ENCODE measurements at places on chromosomes 5 and 9. TPM values are rescaled to one million over a fixed set of nuclear protein-coding genes. Genes with fewer than 3 reads are reported as not detected.
A peak's percentile ranks its signal among the peaks of the same experiment; 100 is the strongest.

DNA sequence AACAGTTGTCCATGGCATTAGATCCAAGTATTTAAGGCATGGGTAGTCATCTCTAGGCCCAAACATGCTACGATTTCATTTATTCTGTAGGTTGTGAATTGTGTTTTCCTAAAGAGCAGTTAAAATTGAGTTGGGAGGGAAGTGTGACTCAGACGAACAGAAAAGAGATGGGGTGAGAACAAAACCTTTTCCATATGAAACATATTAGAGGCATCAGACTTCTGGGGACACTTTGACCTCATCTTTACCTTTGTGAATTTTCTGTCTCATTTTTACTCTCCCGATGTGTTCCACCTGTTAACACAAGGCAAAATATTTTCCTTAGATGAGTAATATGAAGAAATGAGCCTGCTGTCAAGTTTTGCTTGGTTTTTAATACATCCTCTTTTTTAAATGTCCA lies 181.3 kb downstream of the ESM1 start:
- DNase-seq, result no peak

GRCh38 chr5:172624083-172624995 lies 16.7 kb upstream of the NEURL1B start:
- DNase-seq, result no peak

GRCh38 chr5:131607418-131607817 lies 27.6 kb downstream of the RAPGEF6 start:
- DNase-seq, result no peak

Gene PGM5
- 3.2 TPM for total RNA-seq

DNA sequence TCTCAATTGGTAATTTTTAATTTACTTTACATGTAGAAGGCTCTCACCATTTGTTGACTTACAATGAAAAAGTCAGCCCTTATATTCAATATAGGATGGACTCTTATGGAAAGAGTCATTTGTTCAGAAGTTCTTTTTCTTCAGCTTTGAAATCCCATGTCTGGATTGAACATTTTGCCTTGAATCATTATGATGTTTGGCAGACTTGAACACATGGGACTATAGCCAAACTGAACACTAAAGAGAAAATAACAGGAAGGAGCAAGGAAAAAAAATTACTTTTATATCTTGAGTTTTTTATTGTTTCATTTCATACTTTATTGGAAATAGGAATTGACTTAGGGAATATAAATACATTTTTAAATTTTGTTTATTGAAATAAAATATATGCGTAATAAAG lies 1503.0 kb downstream of the EFNA5 start:
- DNase-seq, result no peak

DNA sequence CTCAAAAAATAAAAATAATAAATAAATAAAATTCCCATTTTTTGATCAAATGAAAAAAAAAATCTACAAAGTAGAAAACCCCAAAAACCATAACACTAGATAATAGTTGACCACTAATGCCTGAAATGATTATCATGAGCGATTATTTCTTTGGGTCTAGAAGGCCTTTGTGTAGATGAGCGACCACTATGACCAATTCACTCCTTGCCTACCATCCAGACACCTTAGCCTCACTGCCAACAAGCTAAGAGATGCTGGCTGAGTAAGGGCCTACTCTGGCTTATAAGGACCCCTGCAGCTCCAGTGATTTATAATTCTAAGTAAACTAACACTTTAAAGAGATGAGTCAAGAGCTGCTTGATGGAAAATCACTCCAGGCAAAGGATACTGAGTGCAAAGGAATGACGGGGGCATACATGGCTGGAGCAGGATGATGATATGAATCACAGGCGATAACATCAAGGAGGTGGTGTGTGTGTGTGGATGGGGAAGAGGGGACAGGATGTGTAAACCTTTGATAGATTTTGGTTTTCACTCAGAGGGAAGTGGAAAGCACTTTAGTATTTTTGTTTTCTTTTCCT lies 4.8 kb upstream of the F2RL1 start:
- DNase-seq, result no peak

- no peak for DNase-seq
Observed at GRCh38 chr5:61687371-61687770, 355.3 kb downstream of the ZSWIM6 start.

GRCh38 chr9:99031319-99031718 lies 73.6 kb upstream of the TGFBR1 start:
- no peak for DNase-seq

Gene SPATA31E1
- not detected for total RNA-seq

GRCh38 chr5:120974690-120975089 lies 510.6 kb downstream of the PRR16 start:
- no peak for DNase-seq

- DNase-seq, result no peak
Observed at GRCh38 chr5:13780081-13780480, 164.4 kb downstream of the DNAH5 start.

Gene SAPCD2
- 0.21 TPM for total RNA-seq

GRCh38 chr9:129888293-129889121 lies 53.2 kb downstream of the USP20 start:
- no peak for DNase-seq

DNA sequence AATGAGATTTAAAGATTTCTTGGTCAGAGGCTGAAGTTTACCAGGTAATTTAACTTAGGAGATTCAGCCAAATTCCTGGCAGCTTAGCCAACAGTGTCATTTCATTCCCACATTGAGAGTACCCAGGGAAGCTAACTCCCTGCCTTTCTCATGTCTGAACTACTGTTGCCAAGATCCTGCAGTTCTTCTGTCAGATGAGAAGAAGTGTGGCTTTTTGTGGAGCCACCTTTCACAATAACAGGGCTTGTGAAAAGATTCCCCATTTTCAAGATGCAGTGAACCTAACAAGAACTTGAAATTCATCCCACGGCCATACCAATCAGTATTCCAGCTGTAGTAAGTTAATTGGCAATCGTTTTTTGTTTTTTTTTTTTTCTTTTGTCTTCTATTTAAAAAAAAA lies 176.4 kb downstream of the XRCC4 start:
- no peak for DNase-seq

Gene ARID3C
- total RNA-seq, result 1.7 TPM

DNA sequence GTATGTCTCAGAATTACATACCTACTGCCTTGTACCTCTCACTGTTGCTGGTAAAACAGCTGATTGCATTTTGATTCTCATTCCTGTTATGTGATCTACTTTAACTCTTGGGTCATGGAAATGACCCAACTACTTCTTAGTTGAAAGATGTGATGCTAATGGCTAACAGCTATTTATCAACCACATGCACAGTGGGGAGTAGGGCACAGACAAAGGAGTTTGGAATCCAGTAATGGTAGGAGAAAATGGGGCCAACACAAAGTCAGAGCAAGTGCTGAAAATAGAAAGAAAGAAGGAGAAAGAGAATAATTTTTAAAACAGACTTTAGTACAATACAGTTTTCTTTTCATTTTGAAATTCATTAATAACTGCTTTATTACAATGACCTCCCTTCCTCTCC lies 241.0 kb downstream of the PTPRD start:
- no peak for DNase-seq

DNA sequence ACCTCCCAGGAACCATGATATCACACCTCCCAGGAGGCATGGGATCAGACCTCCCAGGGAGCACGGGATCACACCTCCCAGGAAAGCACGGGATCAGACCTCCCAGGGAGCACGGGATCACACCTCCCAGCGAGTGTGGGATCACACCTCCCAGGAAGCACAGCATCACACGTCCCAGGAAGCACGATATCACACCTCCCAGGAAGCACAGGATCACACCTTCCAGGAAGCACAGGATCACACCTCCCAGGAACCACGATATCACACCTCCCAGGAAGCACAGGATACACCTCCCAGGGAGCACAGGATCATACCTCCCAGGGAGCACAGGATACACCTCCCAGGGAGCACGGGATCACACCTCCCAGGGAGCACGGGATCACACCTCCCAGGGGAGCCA lies 30.0 kb upstream of the FCN2 start:
- no peak for DNase-seq

- no peak for DNase-seq
Observed at GRCh38 chr5:149407323-149408251, 28.5 kb upstream of the IL17B start.

GRCh38 chr5:124599028-124599973 lies 147.1 kb downstream of the ZNF608 start:
- DNase-seq, result peak; percentile 30

DNA sequence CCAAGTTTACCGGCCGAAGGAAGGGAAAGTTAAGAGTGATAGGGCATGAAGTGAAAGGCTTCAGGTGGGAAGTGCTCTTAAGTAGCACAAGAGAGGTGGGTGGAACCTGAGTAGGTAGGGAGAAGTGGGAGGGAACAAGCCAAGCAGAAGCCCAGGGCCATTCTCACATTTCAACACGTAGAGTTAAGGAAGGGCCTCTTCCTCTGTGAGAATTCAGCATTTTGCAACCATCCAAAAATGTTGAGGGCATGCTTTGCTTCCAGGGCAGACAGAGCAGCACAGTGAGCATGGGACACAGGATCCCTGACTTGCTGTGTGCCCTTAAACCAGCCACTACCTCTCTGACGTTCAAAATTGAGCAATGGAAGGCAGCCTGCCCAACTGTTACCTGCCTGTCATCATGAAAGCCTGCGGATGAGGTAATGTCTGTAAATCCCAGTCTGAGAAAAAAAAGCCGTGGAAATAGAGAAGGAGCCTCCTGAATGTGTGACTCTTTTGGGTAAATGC lies 3.3 kb downstream of the CYFIP2 start:
- DNase-seq, result peak; percentile 67

Gene MYMK
- total RNA-seq, result not detected

GRCh38 chr5:90113108-90113507 lies 296.4 kb downstream of the CETN3 start:
- DNase-seq, result no peak

- DNase-seq, result no peak
Observed at GRCh38 chr9:93028448-93029006, 30.0 kb upstream of the SUSD3 start.

Gene FBN2
- total RNA-seq, result 0.71 TPM

GRCh38 chr5:133072021-133072420 lies 20.2 kb downstream of the HSPA4 start:
- no peak for DNase-seq

DNA sequence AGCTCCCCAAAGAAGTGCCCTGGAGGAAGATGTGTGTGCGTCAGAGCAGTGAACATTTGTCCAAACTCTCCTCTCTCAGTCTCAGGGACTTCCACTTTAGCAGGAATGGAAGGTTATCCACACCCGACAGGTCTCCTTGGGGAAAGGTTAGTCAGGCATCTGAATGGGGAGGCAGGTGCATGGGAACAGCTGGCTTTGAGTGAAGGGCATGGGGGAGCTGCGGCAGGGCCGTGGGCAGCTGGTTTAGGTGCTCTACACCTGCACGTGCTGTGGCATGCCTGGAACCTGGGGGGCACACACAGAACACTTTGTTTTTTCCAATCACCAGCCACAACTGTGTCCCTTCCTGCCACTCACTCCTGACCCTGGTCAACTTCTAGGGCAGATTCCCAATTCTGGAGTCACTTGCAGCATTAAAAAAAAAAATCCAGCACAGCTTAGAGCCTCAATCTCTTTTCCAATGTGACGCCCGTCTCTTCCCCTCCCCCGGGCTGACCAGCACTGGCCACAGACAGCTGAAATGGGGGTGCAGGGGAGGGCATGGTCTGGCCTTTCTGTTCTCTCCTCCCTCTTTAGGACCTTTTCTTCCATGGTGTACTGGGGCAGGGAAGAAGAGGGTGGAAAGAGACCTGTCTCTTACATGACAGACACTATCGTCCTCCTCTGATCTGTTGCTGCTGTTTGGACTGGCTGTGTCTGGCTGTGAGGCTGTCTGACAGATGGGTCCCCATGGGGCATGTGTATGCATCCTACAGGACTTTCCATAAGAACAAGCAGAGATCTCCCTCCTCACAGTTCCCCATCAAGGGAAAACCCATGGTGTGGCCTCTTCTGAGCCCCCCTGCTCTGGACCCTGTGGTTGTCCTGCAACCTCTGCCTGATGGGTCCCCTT lies 9.5 kb upstream of the IL3 start:
- DNase-seq, result no peak

GRCh38 chr9:113668061-113668460 lies 204.5 kb downstream of the RGS3 start:
- no peak for DNase-seq

Gene CNTNAP3
- total RNA-seq, result 0.99 TPM

DNA sequence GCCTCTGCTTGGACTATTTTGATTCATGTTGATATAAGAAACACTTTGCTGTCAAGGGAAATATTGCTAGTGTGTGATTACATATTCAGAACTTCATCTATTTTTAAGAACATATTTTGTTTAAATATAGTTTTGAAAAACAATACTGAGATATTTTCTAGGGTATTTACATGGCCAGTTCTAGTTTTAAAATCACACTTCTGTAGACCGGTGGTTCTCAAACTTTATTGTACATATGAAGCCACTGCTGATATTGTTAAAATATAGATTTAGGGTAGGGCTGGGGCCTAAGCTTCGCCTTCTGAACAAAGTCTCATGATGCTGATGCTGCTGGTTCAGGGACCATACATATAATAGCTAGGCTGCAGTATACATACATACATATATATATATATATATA lies 1000.0 kb downstream of the PTPRD start:
- no peak for DNase-seq

DNA sequence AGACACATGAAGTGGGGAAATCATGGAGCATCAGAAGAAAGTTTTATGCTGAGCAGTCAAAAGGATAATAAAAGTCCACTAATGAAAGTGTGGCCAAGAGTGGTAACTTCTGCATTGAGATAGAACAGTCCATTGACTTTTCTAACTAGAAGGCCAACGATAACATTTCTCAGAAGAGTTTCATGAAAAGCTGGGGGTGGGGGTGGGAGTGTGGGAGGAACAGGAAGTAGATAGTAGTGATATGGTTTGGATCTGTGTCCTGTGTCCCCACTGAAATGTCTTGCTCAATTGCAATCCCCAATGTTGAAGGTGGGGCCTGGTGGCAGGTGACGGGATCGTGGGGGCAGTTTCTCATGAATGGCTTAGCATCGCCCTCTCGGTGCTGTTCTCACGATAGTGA lies 36.2 kb upstream of the SNAPC3 start:
- DNase-seq, result no peak

Gene SPATA31D4
- total RNA-seq, result not detected

DNA sequence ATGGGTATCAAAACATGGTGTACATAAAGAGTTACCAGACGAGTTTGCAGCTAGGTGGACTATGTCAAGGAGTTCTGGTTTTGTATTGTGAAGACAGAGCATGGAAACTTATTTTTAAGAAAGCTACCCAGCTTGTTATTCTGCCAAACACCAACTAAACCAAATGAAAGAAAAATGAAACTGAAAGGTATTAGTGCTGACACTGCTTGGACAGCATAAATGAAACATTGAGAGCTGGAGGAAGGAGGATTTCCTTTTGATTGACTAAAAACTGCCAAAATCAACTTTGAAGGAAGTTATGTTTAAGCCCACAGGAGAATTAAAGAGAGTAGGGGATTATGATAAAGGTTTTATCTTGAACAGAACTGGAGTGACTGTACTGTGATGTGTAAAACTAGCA lies 766.2 kb downstream of the PTPRD start:
- no peak for DNase-seq

GRCh38 chr5:94268226-94268625 lies 350.2 kb downstream of the KIAA0825 start:
- DNase-seq, result no peak

Gene PCA3
- total RNA-seq, result 0.46 TPM

Gene FAXDC2
- total RNA-seq, result 87.8 TPM

All from right lobe of liver (tissue), 6 donors.